KBM-7 (cell line): ENCODE measurements at places on chromosomes 16 and 17.

DNA sequence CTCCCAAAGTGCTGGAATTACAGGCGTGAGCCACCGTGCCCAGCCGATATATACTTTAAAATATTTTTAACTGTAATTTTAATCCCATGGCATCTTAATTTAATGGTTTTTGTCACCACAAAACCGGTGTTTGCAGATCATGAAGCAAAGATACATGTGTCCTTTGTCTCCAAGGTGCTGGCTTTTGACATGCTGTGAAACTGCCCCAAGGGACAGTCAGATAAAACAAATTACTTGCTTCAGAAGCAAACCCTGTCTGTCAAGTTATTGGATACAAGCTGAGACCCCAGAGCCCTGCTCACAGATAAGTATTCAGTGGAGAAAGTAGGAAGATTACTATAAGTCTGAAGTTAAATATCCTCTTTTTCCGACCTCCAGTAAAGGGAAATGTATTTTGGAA is 39.8 kb downstream of the ARL4D start:
- no peak for DNase-seq

- no peak for DNase-seq
These were observed 39.3 kb upstream of the MED9 start for GRCh38 chr17:17437461-17437860.

GRCh38 chr16:27238591-27238990 is 30.0 kb downstream of the NSMCE1 start:
- DNase-seq = no peak

- DNase-seq = no peak
These were observed 473.2 kb upstream of the SALL1 start for GRCh38 chr16:51624080-51624775.

DNA sequence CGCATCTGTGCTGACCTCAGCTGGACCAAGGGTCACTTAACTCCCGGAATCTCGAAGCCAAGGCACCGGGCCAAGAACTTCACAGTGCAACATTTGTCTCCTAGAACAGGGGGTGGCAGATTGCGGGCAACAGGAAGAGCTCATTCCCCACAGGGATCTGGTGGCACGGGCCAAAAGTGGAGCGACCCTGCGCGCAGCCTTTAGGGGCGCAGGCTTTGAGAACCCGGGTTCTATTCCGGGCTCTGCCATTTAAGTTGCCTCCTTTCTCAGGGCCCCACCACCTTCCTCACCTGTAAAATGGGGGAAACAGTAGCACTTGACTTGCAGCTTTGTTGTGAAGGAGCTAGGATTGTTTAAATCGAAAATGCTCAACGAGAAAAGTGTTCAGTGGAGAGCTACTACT is 651 bp downstream of the SHMT1 start:
- DNase-seq = peak; percentile 31

GRCh38 chr16:68236826-68237242 is 907 bp upstream of the ESRP2 start:
- DNase-seq = no peak

GRCh38 chr16:57188711-57189002 is 2.5 kb downstream of the RSPRY1 start:
- no peak for DNase-seq
